Hippocampal formation (tissue), 2 donors: ENCODE measurements at places on chromosomes 6 and 20.
A peak's percentile ranks its signal among the peaks of the same experiment; 100 is the strongest.

DNA sequence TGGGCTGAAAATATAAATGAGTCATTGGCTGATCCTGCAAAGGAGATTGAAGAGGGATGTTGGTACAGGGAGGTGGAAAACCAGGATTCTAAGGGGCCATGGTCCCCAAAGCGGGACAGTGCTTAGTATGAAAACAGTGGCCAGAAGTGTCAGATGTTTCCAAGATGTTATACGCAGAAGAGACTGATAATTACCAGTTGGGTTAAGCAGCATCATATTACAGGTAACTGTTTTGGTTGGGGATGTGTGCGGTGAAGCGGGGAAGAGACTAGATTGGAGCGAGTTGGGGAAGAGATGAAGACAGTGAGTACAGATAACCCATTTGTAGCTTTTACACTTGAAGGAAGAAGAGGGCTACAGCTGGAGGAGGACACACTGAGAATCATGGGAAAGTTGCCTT lies 80.8 kb downstream of the PLEKHG1 start:
- no peak for DNase-seq

DNA sequence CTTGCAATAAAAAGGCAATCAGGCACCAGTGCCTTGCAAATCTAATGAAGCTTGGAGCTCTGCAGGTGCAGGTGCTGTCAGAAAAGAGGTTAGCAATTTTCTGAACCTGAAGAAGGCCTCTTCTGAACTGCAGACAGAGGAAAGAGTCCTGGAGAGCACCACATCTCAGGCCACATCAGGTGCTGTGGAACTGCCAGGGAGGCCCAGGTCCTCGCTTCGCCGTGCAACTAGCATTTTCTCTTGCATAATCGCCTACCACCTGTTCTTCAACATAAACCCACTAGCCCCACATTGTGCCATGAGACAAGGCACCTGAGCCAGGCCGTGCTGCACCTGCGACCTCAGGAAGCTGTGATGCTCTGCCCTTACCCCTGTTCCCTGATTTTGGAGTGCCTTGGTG lies 187.6 kb downstream of the DTNBP1 start:
- DNase-seq: no peak

DNA sequence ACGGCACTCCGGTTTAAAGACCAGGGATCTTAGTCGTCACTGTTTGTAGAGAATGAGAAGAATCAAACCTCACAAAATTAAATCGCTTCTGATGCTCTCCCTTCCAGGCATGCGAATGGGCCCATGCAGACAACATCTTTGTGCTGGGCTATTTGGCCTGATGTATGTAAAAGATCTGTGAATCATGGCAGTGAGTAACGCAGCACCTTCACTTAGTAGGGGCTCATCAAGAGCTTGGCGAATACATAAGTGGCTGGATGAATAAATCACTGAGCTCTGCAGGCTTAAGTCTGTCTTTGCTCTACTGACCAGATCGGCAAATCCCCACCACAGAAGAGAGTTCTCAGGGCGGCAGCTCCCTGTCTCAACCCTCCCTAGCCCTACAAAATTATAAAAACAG lies 44.8 kb upstream of the AFDN start:
- DNase-seq: no peak

GRCh38 chr6:14286634-14287428 lies 169.3 kb downstream of the CD83 start:
- no peak for DNase-seq

- peak; percentile 50 for DNase-seq
These were observed 78.7 kb upstream of the PHACTR3 start for GRCh38 chr20:59525500-59526241.

GRCh38 chr6:56766806-56767178 lies 124.1 kb upstream of the DST start:
- DNase-seq: no peak
